ENCODE measurements at places on chromosomes 7 and 10.

- no peak for DNase-seq
These were observed 406 bp downstream of the CBLL1 start for GRCh38 chr7:107744345-107744750.

- no peak for DNase-seq
These were observed 50.5 kb downstream of the MALSU1 start for GRCh38 chr7:23349484-23350157.

DNA sequence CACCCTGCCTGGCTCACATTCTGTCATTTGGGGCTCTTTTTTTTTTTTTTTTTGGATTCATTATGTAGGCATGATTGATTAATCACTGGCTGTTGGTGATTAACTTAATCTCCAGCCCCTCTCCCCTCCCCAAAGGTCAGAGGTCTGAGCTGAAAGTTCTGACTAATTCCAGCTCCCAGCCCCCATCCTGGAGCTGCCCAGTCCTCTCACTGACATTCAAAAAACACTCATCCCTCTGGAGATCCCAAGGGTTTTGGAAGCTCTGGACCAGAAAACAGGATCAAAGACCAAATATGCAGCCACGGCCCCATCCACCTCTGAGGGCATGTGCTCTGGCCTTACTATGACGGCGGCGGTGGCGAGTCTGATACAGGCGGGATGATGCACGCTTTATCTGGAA is 53.8 kb downstream of the RBM17 start:
- DNase-seq: no peak

- no peak for DNase-seq
These were observed 396.8 kb upstream of the SHH start for GRCh38 chr7:156209087-156209486.

DNA sequence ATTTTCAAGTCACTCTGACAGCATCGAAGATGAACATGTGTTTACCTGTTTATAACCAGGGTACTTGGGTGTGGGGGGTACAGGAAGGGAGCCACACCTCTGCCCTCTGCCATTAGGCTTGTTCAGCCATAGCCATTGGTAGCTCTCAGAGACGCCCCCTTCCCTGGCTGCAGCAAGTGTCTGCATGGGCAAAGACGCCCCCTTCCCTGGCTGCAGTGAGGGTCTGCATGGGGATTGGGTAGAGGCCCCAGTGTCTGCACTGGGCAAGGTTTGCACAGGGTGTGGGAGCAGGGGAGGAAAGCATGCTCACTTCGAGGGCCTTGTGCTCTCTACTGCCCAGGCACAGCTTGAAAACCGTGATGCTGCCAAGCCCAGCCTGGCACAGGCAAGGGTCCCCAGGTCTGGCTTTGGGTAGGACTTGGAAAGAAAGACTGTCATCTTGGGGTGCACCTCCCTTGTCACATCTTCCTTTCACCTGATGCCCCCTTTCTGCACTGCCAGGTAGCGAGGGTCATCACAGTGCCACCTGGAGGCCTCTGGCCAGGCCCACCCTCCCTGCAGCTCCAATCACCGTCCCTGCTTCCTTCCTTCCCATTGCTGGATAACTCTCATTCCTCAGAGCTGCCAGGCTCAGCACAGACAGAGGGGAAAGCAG is 3.7 kb downstream of the TMEM225B start:
- DNase-seq: no peak

DNA sequence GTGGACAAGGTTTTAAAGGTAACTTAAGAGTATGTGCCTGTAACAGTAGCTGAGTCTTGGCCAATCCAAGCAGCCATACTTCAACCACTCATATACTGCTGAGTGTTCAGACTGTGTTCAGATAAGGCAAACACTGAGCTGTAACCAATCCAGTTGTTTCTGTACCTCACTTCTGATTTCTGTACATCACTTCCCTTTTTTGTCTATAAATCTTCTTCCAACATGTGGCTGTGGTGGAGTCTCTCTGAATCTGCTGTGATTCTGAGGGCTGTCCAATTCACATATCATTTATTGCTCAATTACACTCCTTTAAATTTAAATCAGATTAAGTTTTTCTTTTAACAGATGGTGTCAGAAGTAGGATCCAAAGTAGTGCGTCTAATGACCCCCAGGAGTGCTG is 149.5 kb upstream of the PHF14 start:
- no peak for DNase-seq

GRCh38 chr10:13724484-13724883 is 137.7 kb downstream of the PRPF18 start:
- no peak for DNase-seq
